Activated CD8-positive, alpha-beta memory T cell treated with anti-CD3 and anti-CD28 coated beads, Interleukin-2, amount 10 ng/mL, durations not matched to agents 7 days and 5 days (primary cell): ENCODE measurements at places on chromosomes 3 and 15.

DNA sequence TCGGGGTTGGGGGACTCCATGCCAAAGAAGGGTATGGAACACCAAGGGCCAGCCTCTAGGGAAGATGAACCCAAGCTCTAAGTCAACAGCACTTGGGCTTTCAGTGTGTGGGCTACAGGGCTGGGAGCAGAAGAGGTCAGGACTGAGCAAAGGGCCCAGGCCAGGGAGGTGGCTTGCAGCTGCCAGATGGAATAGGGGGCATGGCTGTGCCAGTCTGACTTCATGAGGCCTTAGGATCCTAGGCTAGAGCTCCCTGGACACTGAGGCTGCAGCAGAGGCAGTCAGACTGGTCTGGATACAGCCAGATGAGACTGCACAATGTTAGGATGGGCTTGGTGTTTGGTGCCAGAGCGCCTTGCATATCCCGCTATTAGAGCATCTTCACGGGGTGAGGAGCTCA lies 3.8 kb downstream of the RASGRF1 start:
- H3K36me3 ChIP-seq: no peaks in the 10 kb centered on the region
- no peak overlapping the region for H3K4me3 ChIP-seq
- no peak overlapping the region for H3K27ac ChIP-seq
- H3K27me3 ChIP-seq: peaks cover 59% of the 10 kb centered on the region

DNA sequence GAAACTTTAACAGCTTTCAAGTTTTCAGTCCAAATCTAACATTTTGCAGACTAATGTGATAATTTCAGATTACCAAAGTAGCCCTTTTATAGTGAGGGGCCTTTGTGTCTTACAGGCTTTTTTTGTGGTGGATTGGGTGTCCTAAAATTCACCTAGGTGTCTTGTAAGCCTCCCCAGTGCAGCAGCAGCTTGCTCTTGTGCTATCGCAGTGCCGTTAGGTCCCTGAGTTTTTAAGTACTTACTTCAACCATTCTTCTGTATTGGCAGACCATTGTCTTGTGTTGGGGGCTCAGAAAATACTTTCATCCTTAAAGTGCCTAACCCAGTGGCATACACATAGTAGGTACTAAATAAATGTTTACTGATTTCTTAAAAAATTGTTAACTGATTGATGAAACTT lies 2.1 kb downstream of the PDE8A start:
- peaks cover 10% of the 10 kb centered on the region for H3K27me3 ChIP-seq
- H3K4me3 ChIP-seq: peak overlapping the region; percentile 85
- H3K27ac ChIP-seq: no peak overlapping the region
- H3K36me3 ChIP-seq: peaks cover 2% of the 10 kb centered on the region
- no peak for DNase-seq
- peaks cover 54% of the 10 kb centered on the region for H3K4me1 ChIP-seq

DNA sequence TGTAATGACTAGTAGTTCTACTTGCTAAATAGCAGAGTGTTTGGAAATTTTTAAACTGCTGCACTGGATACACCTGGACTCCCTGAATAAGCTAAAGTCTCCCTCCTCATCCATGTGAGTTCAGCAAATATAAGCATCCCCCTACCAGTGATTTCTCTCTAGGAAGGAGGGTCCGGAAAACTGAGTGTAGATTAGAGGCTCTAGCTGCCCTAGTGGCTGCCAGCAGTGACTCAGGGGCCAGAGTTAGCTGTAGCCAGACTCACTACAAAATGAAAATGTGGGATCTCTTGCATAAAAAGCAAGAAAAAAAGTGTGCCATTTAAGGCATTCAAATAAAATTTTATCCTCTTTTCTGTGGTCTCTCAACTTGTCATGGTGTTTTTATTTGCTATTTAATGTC lies 485.0 kb upstream of the ATP11B start:
- no peak for DNase-seq
- no peaks in the 10 kb centered on the region for H3K27me3 ChIP-seq
- no peaks in the 10 kb centered on the region for H3K4me1 ChIP-seq
- H3K27ac ChIP-seq: no peak overlapping the region
- no peak overlapping the region for H3K4me3 ChIP-seq

- no peak for DNase-seq
- H3K27ac ChIP-seq: no peak overlapping the region
- no peak overlapping the region for H3K4me3 ChIP-seq
Measured at GRCh38 chr3:171351676-171352075, 108.5 kb downstream of the TNIK start.
